ENCODE measurements at places on chromosomes 4 and X.

DNA sequence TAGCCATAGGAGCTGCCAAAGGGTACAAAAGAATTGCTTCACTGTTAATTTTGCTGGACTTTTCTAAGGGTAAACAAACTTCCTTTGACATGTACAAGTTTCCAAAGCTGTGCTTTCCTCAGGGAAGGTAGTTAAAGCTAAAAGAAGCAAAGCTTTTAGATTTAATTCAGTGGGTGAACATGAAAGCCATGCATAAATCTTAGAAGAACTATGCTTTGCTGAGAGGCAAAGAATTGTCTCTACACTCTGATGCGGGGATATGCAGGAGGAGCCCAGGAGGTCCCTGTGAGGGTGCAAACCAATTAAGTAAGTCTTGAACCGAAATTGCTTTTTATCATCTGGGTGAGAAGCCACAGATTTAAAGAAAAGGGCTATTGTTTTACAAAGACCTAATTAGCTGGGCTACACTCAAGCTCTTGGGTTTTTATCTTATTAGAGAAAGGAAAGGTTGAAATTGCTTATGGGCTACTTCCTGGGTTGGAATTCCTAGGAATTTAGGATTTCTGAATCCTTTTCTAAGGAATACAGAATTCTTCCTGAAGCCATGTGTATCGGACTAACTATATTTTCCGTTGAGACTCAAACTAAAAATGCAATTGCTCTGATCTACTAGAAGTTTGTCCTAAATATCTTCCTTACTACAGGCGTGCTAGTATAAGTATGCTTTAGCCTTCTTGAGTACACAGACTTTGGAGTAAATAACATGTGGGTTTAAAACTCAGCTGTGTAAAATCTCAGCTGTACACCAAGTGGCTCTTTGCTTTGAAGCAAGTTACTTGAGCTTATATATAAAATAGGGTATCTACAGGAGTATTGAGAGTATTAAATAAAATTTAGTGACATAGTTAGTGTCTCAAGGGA, 188.4 kb upstream of the ANK2 start:
- H3K4me3 ChIP-seq = no peak overlapping the region
- no peaks in the 10 kb centered on the region for H3K36me3 ChIP-seq
- no peaks in the 10 kb centered on the region for H3K27me3 ChIP-seq
- H3K4me1 ChIP-seq = no peaks in the 10 kb centered on the region

DNA sequence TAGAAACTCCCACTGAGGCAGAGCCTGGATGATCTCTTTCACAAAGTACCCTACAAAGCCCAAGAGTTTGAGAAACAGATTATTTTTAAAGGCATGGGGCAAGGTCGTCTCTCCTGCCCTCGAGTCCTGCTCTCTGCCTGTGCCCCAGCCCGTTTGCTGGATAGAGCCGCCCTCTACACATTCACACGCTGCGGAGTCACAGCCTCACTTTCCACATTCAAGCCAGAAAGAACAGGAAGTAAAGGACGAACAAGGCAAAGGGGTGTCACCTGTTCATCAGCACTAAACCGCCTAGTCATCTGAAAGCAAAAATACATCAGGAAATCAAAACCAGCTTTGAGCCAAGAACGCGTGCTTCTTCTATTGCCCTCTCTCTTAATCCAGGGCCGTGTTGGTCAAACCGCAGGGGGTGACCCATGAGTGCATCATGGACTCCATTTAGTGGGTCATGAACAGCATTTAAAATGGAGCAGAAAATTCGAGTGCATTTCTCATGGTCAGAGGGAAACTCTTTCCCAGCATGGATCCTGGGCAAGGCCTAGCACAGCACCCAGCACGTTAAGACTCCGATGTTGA, 83.4 kb downstream of the PHKA2 start:
- no peak for DNase-seq
- H3K27me3 ChIP-seq = no peaks in the 10 kb centered on the region
- H3K36me3 ChIP-seq = no peaks in the 10 kb centered on the region
- no peak overlapping the region for H3K4me3 ChIP-seq
- no peak overlapping the region for H3K27ac ChIP-seq

DNA sequence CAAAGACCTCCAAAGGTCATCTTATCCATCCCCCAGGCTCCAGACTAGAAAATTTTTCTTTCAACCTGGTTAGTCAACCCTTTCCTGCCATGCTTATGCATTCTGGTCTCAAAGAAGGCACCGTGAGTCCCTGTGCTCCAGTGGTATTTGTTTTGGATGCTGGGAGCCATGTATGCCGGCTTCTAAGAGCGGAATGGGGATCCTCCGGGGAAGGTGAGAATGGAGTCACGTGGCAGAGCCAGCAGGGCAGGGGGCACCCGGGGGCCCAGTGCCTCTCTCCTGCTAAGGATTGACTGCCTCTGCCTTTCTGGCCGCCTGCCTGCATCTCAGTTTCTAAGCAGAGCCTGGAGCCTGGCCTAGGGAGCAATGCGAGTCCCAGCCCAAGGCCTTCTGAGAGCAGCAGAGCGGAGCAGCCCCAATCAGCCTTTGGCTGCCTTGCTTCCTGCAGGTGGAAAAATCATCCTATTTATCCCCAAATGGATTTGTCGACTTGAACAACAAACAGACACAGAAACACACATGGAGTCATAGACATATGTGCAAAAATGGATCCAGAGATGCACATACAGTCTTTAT, 141.0 kb downstream of the PJA1 start:
- no peak for DNase-seq
- no peaks in the 10 kb centered on the region for H3K27me3 ChIP-seq
- H3K27ac ChIP-seq = no peak overlapping the region

GRCh38 chr4:28435314-28435713, 1574.7 kb downstream of the STIM2 start:
- H3K36me3 ChIP-seq = no peaks in the 10 kb centered on the region
- no peak overlapping the region for H3K27ac ChIP-seq

DNA sequence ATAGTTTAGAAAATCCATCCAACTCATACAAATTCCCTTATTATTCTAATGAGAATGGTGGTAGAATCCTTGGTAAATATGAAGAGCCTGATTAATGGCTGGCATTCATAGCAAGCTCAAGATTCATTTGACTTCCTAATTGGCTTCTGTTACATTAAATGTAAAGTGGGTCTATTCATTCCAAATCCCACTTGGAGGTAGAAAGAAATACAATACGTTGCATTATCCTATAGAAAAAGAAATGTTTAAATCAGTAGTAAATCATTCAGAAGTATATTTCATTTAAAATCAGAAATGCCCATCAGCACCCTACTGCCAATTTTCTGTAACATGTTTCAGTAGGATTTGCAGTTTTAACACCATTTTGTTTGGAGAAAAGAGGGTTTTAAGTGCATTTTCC, 6.7 kb downstream of the ADGRG4 start:
- H3K27me3 ChIP-seq = no peaks in the 10 kb centered on the region
- no peak for DNase-seq
- H3K36me3 ChIP-seq = no peaks in the 10 kb centered on the region
- no peak overlapping the region for H3K4me3 ChIP-seq
- H3K4me1 ChIP-seq = no peaks in the 10 kb centered on the region

DNA sequence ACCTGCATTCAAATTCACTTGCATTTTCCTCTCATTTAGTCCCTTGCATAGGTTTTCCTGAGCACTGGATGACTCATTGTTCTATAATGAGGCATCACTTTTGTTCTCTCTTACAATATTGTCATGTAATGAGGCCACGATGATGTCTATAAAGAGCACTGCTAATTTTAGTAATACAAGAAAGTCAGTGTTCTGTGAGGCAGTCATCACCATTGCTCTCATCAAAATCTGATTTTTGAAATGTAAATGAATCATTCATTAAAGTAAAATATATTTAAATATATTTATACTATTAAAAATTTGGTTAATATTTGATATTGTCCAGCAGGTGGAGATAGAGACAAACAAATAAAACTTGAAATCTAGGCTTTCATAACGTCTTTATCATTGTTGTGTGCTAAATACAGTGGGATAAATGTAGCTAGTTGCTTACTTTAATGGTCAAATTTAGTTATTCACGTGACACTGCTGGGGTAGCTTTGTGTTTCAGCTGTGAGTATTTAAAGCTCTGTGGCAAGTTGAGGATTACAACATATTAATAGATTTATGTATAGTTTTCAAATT, 15.4 kb downstream of the HMGB2 start:
- no peaks in the 10 kb centered on the region for H3K4me1 ChIP-seq
- H3K36me3 ChIP-seq = no peaks in the 10 kb centered on the region
- no peak overlapping the region for H3K27ac ChIP-seq
- no peak for DNase-seq

GRCh38 chrX:87160435-87161010, 357.1 kb upstream of the KLHL4 start:
- no peak overlapping the region for H3K27ac ChIP-seq
- DNase-seq = no peak
- H3K27me3 ChIP-seq = no peaks in the 10 kb centered on the region
- no peaks in the 10 kb centered on the region for H3K36me3 ChIP-seq
- no peaks in the 10 kb centered on the region for H3K4me1 ChIP-seq

DNA sequence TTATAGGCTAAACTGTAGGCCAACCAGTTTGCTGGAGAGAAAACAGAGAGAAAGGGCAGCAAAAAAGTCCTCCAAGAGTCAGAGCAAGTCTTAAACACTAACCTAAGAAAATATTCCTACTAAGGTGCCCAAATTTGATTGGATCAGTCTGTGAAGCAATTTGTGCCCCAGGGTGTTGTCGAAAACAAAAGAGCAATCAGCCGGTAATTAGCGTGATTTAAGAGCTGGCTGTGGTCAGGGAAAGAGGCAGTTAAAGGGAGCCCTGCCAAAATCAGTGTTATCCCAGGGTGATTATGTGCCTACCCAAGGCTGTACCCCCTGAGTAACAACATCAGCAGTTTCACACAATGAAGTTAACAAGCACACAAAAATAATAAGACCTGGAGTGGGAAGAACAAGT, 6.4 kb upstream of the BRWD3 start:
- no peak for DNase-seq
- H3K4me1 ChIP-seq = no peaks in the 10 kb centered on the region
- H3K27ac ChIP-seq = no peak overlapping the region
- H3K36me3 ChIP-seq = no peaks in the 10 kb centered on the region
- H3K27me3 ChIP-seq = no peaks in the 10 kb centered on the region

- peaks cover 71% of the 10 kb centered on the region for H3K36me3 ChIP-seq
- H3K27me3 ChIP-seq = no peaks in the 10 kb centered on the region
- peak; percentile 40 for DNase-seq
- H3K4me1 ChIP-seq = no peaks in the 10 kb centered on the region
- H3K27ac ChIP-seq = no peak overlapping the region
Observed at GRCh38 chr4:2939383-2940243, 23.6 kb downstream of the NOP14 start.

GRCh38 chr4:184228056-184228705, 10.5 kb upstream of the ENPP6 start:
- H3K27ac ChIP-seq = no peak overlapping the region
- no peaks in the 10 kb centered on the region for H3K4me1 ChIP-seq
- no peak for DNase-seq
- H3K36me3 ChIP-seq = no peaks in the 10 kb centered on the region

DNA sequence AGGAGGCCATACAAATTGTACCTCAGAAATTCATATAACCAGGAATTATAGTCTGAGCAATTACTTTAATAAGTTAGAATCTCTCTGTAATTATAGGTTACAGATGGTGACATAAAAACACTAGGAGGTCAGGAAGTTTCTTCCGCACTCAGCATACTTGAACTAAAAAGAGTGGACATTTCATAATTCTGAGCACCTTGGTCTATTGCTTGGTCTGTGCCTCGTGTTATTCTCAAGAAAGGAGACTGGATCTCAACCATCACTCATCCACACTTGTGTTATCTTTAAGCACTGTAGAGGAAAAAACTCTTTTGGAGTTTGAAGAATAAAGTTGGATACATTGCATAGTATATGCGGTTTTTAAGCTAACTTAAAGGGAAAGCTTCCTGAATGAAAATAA, 91.1 kb downstream of the SYNPO2 start:
- no peaks in the 10 kb centered on the region for H3K36me3 ChIP-seq
- no peak overlapping the region for H3K27ac ChIP-seq
- no peaks in the 10 kb centered on the region for H3K4me1 ChIP-seq
- no peak overlapping the region for H3K4me3 ChIP-seq

- no peaks in the 10 kb centered on the region for H3K4me1 ChIP-seq
- no peaks in the 10 kb centered on the region for H3K36me3 ChIP-seq
- no peak for DNase-seq
- H3K4me3 ChIP-seq = no peak overlapping the region
- no peak overlapping the region for H3K27ac ChIP-seq
- H3K27me3 ChIP-seq = no peaks in the 10 kb centered on the region
Observed at GRCh38 chr4:20847124-20847747, 147.0 kb downstream of the PACRGL start.

DNA sequence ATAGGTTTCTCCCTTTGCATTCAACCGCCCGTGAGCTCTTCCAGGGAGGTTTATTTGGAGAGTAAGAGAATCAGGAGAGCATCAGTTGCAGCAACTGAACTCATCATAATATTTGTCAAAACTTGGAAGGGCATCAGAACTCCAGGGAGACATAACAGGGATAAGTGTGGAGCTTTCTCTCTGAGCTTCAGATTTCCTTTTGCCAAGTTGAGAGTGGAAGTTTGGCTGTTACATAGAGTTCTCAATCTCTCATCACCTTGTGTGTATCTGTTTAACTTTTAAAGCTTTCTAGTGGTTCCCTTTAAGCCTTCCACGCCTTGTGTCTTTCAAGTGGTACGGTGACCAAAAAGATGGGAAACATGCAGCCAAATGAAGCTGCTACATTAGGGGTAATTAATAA, 18.8 kb downstream of the BMP3 start:
- H3K36me3 ChIP-seq = no peaks in the 10 kb centered on the region
- H3K4me3 ChIP-seq = no peak overlapping the region
- H3K27ac ChIP-seq = peak overlapping the region; percentile 5

- H3K4me1 ChIP-seq = peaks cover 13% of the 10 kb centered on the region
- H3K27me3 ChIP-seq = no peaks in the 10 kb centered on the region
- peak overlapping the region; percentile 87 for H3K4me3 ChIP-seq
Observed at GRCh38 chrX:41086627-41086932, 1.3 kb downstream of the USP9X start.

DNA sequence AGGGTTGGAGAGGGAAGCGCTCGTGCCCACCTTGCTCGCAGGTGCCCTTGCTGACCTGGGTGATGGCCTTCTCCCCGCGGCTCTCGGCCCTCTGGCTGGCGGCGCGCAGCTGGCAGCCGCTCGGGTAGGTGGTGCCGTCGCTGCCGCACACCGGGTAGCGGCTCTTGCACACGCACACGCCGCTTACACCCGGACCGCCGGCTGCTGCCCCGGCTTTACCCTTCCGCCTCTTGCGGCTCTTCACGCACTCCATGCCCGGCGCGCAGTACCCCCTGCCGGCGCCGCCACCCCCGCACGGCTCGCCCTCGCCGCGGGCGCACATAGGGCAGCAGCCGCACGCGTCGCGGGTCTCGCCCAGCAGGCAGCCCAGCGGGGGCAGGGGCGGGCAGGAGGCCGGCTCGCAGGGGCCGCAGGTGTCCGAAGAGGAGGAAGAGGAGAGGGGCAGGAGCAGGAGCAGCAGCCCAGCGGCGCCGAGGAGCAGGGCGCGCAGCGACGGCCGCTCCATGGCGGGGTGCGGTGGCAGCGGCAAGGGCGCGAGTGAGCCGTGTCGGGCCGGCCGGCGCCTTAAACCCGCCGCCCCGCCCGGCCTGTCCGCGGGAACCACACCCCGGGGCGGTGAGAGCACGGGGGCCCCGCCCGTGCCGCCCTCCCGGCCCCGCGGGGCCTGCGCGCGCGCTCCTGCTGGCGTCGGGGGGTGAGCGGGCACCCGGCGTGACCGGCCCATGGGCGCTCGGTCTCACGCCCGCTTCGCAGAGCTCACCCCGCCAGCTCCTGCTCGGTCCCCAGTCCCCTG, at the start of gene IGFBP7:
Gene IGFBP7 (minus strand): TSS at position 539 of the 793 bp plus-strand sequence. CDS start 34 bp downstream, at position 505.
- no peaks in the 10 kb centered on the region for H3K4me1 ChIP-seq
- H3K36me3 ChIP-seq = no peaks in the 10 kb centered on the region
- no peak for DNase-seq
- H3K27me3 ChIP-seq = no peaks in the 10 kb centered on the region
- H3K4me3 ChIP-seq = peak within 1 kb of the TSS; percentile 73

Measured in Peyer's patch (tissue), 4 donors.